ENCODE measurements at places on chromosomes 6 and 20.

GRCh38 chr6:41039060-41039998 is at the start of gene UNC5CL:
UNC5CL (minus strand) TSS chr6:41039221; CDS start chr6:41035074, 4,147 bp downstream.
- peak; percentile 23 for DNase-seq

DNA sequence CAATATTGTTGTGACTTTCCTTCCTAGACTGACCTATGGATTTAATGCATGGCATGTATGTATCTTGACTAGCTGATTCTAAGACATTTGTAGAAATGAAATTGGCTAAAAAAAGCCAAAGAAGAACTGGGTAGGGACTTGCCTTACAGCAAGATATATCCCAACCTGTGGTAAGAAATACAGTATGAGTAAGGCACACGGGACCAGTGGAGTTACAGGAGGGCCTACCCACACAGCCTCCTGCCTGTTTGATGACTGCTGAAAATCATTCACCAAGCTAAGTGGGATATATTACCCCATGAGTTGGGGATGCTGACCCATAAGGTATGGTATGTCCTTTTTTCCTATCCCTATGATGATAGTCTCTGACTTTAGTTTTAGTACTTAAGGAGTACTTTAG is 112.2 kb downstream of the INSM1 start:
- DNase-seq: no peak

DNA sequence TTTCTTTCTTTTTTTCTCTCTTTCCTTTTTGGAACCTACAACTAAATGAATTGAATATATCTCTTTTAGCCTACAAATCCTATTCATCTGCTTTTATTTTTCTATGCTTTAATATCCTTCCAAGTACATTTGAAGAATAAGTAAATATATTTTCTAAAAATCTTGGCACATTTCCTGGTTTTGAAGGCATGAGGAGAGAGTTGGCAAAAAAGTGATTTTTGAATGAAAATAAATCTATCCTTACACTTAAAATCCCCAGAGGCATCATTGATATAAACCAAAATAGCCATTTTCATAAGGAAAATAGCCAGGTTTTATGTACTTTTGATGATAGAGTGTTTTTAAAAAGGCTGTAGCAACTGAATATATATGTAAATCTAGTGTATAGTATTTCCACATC is 69.0 kb downstream of the SAMD5 start:
- no peak for DNase-seq

DNA sequence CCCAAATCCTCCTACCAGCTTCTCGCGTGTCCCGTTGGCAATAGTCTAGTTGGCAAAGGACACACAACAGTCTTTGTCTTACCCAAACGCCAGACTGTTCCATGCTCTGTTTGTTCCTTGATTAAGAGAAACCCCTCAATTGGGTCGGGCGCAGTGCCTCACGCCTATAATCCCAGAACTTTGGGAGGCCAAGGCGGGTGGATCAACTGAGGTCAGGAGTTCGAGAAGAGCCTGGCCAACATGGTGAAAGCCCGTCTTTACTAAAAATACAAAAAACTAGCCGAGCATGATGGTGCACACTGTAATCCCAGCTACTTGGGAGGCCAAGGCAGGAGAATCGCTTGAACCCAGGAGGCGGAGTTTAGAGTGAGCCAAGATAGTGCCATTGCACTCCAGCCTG is 153.7 kb downstream of the GRM4 start:
- DNase-seq: no peak

DNA sequence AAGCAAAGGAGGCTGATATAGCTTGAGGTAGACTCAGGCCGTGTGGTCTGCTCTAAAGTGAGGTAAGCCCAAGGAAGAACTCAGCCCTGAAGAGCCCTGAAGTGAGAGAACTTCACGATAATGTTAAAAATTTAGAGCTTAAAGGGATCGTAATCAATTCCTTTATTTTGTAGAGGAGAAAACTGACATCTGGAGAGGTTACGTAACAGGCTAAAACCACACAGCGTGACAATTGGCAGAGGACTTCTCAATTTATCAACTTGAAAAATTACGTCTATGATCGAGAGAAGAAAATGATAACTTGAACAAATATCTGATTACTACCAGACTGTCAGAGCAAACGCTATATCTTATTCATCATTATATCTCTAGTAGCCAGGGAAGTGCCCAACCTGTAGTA is 121.8 kb upstream of the FOXO3 start:
- no peak for DNase-seq

- peak; percentile 79 for DNase-seq
Measured at GRCh38 chr6:81450180-81450579, 302.3 kb downstream of the TENT5A start.

DNA sequence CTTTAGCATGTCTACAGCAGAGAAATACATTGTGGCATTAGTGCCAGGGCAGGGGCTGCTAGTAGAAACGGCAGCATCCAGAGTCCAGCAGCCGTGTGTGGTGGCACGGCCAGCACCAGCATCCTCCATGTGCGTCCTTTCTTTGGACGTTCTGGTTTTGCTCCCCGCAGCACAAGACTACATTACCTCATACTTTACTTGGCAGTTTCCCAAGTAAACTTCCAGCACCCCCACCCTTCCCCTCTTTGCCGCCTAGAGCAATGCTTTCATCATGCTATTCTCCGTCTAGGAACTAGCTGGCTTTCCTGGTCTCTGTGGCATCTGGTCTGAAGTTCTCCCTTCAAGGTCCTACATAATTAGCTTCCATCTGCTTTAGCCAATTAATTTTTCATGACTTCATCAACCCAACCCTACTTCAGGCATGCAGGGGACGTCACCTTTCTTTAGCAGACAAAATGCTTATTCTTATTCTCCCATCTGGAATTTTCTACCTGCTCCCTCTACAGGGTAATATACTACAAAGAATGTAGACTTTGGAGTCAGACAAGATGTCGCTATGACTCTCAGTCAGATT is 67.6 kb downstream of the BLOC1S5 start:
- peak; percentile 62 for DNase-seq

DNA sequence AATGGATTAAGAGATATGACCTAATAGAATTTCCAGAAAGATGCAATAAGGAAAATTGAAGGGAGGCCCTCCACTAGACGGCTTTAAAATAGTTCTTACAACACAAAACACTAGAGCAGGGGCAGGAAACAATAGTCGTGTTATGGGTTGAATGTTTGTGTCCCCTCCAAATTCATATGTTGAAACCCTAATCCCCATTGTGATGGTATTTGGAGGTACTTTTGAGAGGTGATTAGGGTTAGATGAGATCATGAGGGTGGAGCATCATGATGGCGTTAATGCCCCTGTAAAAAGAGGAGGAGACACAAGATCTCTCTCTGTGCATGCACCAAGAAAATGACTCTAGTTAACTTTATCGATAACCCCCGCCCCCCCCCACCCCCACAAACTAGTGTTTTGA is 104.0 kb upstream of the HMGN3 start:
- no peak for DNase-seq

GRCh38 chr6:48959251-48960060 is 503.6 kb downstream of the MMUT start:
- DNase-seq: no peak

- peak; percentile 47 for DNase-seq
Measured at GRCh38 chr6:1535295-1535694, 74.4 kb upstream of the FOXC1 start.

DNA sequence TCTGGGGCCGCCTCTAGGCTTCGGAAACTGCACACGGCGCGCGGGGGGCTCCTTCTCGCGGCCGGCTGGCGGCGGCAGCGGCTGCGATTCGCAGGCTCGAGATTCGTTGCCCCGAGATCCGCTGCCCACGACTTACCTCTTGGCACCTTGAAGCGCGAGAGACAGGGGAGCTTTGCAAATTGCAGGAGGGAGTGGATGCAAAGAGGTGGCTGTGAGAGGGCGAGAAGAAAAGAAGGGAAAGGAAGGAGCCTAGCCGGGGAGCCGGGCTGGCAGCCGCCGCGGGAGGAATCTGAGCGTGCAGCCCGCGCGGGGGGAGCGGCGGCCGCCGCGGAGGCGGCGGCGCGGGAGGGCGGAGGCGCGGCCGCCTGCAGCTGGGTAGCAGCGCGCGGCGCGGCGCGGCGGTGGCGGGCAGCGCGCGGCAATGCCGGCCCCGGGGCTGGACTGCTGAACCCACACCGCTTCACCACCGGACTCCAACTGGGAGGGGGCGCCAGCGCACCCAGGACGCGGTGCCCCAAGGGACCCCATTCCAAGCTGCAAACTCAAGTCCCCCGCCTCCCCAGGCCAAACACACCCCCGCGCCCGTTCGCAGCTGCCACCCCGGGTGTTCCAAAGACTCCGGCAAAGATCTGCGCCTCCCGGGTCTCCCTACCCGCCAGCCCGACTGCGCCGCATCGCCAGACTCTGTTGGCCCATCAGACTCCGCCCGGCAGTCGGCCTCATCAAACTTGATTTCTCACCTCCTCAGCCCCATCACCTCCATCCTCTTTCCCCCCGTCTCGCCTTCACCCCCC is 44.2 kb upstream of the SUPT3H start:
- DNase-seq: peak; percentile 86

DNA sequence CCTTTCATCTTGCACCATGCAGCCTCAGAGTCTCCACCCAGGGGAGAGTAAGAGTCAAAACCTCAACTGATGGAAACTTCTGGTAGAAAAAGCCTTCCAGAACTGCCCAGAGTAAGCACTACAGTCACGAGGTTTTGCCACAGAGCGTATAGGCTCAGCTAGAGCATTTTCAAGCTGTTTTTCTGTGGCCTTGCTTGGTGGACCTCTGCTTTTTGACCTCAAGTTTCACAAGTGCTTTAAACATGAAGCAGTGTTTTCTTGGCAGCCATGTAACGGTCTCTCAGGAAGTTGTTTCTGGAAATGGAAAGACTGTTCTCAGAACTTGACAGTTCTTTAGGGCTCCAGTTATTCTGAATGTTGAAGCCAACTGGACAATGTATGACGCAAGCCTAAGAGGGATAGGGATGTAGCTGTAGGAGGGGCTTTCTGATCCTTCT is 146.5 kb downstream of the ZDHHC14 start:
- DNase-seq: no peak

GRCh38 chr6:26329763-26330511 is 35.1 kb upstream of the BTN3A2 start:
- DNase-seq: peak; percentile 74

DNA sequence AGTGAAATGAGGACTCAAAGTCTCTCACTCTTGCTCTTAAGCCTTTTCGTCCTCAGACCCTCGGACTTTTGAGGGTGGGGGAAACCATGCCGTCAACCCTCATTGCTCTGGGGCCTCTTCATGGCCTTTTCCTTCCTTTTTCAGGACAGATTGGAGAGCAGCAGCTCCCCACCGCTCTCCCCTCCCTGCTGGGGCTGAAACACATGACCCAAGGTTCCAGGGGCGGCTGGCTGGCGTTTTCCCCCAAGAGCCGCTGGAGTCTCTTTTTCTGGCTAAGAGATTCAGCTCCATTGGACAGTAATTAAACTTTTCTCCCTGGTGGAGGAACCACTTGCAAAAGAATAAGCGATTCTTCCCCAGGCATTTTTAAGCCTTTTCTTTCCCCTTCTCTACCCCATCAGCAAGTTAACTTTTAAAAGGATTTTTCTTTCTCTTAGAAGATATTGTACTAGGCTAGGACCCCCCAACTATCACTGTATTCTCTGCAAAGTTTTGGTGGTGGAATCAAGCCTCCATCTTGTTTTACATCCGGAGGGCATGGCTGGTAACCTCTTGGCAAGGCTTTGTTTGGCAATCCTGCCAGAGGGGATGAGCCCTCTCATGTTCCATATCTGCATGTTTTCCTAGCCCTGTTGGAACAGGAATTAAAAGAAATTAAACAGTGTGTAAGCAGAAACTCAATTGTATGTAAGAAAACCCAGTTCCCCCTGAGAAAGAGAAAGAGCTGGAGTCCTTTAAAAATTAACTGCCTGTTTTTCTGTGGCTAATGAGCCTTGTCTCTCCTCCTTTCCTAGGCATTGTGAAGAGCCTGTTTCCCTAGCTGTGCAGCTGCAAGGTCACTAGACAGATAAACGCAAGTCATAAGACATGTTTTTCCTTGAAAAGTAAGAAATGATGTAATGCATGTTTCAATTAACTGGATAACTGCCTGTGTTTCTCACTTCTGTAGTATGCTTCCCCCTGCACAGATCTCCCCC is 100.8 kb upstream of the GPR6 start:
- DNase-seq: no peak

DNA sequence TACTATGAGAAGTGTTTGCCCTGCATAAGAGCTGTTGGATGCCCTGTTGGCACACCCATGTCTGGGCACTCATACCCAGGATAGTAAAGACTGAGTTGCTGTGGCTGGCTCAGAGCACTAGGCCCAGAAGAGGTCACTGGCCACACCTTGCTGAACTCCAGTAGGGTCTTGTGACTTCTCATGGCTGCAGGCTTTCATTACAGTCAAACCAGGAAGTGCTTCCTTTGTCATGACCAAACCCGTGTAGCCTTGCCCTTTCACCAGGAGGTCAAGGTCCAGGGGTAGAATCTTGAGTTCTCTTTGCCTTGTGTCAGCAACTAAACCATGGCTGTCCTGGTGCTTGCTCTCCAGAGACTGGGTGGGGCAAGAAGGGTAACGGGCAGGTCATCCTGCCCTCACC is 49.5 kb downstream of the CD164 start:
- DNase-seq: no peak

DNA sequence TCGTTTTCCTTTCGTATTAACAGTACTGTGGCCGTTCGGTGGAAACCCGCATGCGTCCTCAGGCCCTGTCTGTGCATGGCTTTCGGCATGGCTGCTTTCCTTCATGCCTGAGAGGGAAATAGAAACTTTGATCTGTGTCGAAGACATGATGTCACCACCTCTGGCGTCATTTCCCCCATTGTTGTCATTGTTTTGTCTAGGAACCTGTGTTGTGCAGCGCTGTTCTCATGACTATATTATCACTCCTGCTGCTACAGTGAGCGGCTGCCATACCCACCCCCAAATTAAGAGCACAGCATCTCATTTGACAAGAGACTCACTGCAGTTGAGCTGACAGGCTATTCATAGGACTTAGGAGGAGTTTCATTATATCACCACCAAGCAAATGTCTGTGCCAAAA is 172.3 kb downstream of the TMEM242 start:
- DNase-seq: no peak

GRCh38 chr20:536426-537010 is 7.1 kb downstream of the CSNK2A1 start:
- no peak for DNase-seq

GRCh38 chr20:6908673-6909072 is 141.2 kb downstream of the BMP2 start:
- DNase-seq: no peak

- no peak for DNase-seq
Measured at GRCh38 chr20:14824996-14825395, 487.6 kb upstream of the FLRT3 start.

- DNase-seq: peak; percentile 8
Measured at GRCh38 chr6:156767603-156768467, 9.3 kb upstream of the ARID1B start.
